ENCODE measurements at places on chromosomes 4 and X.

GRCh38 chrX:19955306-19955705, 35.6 kb downstream of the BCLAF3 start:
- DNase-seq, result no peak

GRCh38 chrX:9919632-9920172, 47.5 kb upstream of the CLDN34 start:
- DNase-seq, result no peak

DNA sequence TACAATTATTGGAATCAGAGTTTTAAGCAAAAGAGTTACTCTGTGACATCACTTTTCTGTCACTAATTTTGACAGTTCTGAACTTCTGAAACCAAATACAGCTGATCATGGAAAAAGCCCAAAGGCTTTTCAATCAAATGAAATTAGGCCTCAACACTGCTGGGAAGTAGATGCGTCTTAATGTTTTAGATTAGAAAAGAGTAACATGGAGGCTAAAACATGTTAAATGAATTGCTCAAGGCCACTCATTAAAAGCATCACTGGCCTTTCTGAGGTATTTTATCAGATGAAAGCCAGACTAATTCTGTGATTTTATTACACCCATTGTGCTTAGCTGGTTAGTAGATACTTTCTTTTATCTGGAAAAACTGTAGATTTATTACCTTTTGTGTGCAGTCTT, 672.6 kb downstream of the CENPC start:
- DNase-seq, result no peak

GRCh38 chr4:28772066-28772465, 1911.4 kb downstream of the STIM2 start:
- no peak for DNase-seq

- no peak for DNase-seq
Observed at GRCh38 chrX:155544881-155545280, 67.9 kb downstream of the TMLHE start.

DNA sequence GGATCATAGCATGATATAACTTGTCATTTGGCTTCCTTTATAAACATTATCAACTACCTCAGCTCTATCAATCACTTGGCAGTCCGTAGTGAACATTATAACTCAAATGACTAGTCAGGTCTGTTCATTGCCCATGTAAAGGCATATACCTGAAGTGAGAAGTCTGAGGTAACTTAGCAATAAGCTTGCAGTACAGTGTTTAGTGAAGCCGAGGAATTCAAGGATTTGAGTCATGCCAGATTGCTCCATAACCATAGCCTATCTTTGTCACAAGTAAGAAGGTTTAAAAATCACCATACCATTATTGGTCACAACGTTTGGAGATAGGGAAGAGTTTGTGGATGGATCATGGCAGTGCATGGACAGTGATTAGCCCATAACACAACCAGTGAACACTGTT, 41.6 kb downstream of the AR start:
- no peak for DNase-seq

- no peak for DNase-seq
Observed at GRCh38 chrX:134603806-134604700, 54.2 kb downstream of the PLAC1 start.

DNA sequence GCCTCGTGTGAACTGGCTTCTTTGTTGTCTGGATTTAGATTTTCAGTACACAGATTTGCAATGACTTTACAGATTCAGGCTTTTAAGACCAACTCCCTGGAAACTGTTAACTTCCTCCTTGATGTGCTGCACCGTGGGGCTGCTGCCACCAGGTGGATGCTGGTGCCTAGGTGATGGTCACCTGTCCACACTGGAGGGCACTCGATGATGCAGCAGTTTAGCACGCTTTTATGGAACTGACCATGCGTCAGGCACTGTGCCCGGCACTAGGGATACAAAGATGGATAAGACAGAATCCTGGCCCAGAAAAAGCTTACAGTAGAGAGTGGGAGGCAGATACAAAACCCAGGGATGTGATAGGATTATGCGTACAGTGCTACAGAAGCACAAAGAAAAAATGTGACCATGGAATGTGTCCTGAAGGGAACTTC, 180.7 kb downstream of the CEP135 start:
- no peak for DNase-seq

Measured in activated gamma-delta T cell treated with anti-CD3 and anti-CD28 coated beads, Interleukin-2, amount 50 U/mL, for 16 hours (primary cell).